ENCODE measurements at places on chromosomes 11 and 22. TPM values are rescaled to one million over a fixed set of nuclear protein-coding genes. Genes with fewer than 3 reads are reported as not detected.

GRCh38 chr11:31822927-31823643 is 12.0 kb upstream of the PAX6 start:
- DNase-seq = no peak

Gene PTDSS2
- total RNA-seq = 17.8 TPM

GRCh38 chr11:17275400-17276235 is 921 bp upstream of the NUCB2 start:
- DNase-seq = no peak

DNA sequence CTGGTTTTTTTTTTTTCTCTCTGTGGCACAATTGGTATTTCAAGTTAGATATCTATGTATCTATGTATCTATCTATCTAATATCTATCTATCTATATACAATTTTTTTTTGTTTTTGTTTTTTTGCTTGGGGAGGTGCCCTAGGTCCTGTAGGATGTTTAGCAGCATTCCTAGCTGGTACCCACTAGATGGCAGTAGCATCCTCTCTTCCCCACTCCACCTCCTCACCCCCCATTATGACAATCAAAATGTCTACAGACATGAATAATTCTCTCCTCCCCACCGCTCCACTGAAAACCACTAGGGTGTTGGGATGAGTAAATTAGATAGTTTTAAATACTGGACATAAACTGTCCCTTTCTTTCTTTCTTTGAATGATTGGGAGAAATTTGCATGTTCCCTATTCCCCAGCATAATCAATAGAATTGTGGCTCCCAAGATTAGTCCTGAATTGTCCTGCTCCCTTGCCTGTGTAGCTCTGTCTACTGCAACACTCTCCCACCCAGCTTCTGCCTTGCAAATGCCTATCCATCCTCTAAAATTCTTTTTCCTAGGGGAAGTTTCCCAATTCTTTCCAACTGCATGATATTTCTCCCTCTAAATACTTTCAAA is 1152.4 kb downstream of the LRRC4C start:
- DNase-seq = no peak

DNA sequence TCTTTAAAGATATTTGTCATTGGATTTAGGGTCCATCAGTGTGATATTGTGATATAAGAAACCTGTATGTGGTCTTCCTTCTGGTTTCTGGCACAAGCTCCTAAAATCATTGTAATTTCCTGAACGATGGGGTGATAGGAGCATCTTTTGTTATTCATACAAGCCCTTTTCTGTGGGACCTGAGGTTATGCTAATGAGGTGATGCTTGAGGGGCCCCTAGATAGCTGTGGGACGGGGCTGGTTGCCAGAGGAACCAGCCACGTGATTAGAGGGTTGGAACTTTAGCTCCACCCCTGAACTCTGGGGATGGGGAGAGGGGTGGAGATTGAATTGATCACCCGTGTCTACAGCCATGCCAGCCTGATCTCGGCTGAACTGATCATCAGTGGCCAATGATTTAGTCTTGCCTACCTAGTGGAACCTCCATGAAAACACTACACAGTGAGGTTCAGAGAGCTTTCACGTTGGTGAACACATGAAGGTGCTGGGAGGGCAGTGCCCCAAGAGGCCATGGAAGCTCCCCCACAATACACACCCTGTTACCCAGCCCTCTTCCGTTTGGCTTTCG is 62.8 kb downstream of the BCR start:
- no peak for DNase-seq

DNA sequence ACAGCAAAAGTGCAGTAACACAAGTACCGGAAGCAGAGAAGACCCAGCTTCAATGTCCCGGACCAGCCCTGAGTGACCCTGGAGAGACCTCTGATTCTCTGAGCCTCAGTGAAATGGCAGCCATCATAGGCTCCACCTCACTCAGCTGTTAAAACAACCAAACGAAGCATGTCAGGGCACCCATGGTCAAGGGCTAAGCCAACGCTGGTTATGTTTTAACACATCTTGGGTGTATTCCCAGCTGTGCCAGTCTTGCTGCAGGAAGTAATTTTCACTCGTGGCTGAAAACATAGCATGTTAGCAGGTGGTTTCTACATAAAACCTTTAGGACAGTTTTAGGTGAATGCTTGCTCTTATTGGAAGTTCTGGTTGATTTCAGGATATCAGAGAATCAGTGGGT is 30.9 kb downstream of the LMO2 start:
- no peak for DNase-seq

GRCh38 chr11:79694368-79694767 is 253.5 kb upstream of the TENM4 start:
- DNase-seq = no peak

DNA sequence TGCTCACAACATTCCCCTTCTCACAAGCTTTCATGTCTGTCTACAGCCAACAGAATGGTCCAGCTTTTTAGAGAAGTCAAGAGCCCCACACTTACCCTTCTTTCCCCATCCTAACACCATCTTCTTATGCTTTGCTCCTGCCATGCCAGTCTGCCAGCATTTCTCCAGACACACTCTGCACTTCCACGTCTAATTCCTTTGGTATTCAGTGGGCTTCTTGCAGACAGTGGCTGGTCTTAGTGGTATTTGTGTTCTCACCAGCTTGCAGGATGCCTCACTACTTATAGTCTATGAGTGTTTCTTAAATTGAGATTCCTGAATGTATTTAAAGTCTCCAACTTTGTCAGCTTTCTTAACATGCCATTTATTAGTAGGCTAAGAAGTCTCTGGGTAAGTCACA is 154.4 kb downstream of the BBOX1 start:
- DNase-seq = no peak

Gene RAB38
- total RNA-seq = 0.46 TPM

Gene EXPH5
- 0.27 TPM for total RNA-seq

Gene LRRC56
- total RNA-seq = 7.1 TPM

DNA sequence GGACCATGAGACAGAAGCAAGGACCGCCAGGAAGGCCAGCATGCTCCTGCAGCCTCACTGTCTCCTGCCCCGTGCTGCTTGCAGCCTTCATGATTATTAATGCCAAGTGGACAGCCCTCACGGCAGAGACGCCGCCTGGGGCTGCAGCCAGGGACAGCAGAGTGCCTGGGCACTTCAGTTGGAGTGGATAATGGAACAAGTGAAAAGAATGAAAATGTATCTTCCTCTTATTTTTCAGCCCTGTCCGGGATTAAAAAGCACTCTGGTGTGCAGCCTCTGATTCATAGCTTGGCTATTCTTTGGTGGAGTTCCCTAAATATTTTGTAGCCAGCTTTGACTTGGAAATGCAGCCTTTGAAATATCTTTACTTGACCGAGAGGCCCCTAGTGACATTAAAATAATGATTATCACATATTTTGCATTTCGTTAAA is 1404.2 kb downstream of the BRD1 start:
- no peak for DNase-seq

DNA sequence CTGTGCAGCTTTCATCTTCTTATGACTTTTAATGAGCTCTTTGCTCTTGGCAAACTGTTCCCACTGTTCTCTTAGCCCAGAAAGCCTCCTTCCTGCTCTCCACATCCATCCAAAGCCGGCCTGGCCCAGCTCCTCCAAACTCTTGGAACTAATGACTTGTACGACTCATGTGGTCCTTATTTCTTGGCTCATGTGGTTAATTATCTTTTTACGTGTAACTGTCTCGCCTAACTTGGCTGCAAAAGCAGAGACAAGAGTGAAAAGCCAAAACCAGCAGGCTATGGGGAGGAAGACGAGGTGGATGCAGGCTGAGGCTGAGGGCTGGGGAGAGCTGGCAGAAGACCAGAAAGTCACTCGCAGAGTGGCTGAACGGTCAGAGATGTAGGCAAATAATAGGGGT is 5.5 kb downstream of the CSNK2A3 start:
- DNase-seq = no peak

GRCh38 chr11:63765688-63766241 is 2.8 kb downstream of the ZFTA start:
- no peak for DNase-seq

DNA sequence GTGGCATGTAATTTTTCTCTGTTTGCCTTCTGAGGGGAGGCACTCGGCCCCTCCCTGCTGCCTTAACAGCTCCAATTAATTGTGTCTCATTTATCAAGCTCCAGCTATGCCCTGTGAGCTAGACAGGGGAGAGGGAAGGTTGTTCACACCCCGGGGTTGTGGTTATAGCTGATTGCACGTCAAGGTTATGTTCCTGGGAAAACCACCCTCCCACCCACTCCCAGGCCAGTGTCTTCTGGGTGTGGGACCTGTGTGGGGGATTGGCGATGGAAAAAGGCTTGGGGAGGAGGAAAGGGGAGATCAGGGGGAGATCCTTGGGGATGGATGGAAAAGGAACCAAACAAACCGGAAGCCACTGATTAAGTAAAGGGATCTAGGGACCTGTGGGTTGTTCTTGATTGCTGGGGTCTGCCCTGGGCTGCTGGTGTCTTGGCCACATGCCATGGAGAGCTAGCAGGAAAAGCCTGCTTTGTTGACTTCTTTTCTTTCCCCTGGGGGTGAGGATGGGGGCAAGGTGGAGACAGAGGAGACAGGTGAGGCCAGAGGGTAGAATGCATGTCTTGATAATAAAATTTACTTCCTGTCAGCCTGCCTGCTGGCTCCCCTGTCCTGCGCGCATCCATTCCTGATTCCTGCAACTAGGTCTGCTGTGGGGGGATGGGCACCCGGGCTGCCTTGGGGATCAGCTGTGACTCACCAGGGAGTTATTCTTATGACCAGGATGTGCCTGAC is 13.5 kb upstream of the SORL1-AS1 start:
- no peak for DNase-seq

DNA sequence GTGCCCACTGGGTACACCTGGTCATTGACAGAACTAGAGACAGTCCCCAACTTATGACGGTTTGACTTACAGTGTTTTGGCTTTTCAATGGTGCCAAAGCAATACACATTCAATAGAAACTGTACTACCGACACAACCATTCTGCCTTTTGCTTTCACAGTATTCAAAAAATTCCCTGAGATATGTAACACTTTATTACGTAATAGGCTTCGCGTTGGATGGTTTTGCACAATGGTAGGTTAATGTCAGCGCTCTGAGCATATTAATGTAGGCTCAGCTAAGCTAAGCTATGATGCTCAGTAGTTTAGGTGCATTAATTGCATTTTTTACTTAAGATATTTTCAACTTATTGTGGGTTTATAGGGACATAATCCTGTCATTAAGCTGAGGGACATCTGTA is 105.1 kb upstream of the B3GAT1 start:
- no peak for DNase-seq

DNA sequence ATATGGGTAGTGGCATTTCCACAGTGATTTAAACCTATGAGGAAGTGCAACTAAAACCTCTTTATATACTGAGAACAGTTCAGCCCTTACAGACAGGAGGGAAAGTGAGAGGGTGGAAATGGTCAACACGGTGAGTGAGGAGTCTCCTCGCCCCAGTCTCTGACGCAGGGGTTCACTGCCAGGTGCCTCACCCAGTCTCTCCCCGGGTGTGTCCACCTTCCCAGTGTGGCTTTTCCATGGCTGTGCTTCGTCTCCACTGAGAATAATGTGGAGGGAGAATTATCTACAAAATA is 116.6 kb upstream of the TOP3B start:
- DNase-seq = peak; percentile 39

Gene BIRC2
- 34.9 TPM for total RNA-seq

Gene CDON
- 0.24 TPM for total RNA-seq

Gene C11orf86
- total RNA-seq = not detected

Gene UFD1
- 65.3 TPM for total RNA-seq

Measured in activated B cell treated with CpG ODN at 0.5 μM for 24 hours (primary cell).